Left ventricle myocardium superior (tissue), 1 donor: ENCODE measurements at places on chromosomes 7 and 10. TPM values are rescaled to one million over a fixed set of nuclear protein-coding genes. Genes with fewer than 3 reads are reported as not detected.

DNA sequence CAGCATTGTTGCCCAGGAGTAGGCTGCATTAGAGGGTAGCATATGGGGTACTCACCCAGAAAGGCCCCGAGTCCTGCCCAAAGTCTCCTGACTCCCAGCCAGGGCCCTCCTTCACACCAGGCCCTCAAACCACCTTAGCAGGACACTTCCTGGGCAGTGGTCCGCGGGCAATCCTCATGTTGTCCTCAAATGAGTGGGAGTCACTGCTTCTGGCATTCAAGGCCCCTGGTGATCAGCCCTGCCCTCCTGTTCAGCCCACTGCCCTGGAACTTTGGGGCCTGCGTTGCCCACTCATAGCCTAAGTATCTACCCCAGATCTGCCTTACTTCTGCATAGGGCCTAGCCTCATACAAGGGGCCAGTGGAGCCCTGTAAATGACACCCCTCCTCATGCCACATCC is 70.9 kb upstream of the PRLHR start:
- DNase-seq = no peak

GRCh38 chr10:131645756-131646155 is 255.1 kb upstream of the PPP2R2D start:
- no peak for DNase-seq

DNA sequence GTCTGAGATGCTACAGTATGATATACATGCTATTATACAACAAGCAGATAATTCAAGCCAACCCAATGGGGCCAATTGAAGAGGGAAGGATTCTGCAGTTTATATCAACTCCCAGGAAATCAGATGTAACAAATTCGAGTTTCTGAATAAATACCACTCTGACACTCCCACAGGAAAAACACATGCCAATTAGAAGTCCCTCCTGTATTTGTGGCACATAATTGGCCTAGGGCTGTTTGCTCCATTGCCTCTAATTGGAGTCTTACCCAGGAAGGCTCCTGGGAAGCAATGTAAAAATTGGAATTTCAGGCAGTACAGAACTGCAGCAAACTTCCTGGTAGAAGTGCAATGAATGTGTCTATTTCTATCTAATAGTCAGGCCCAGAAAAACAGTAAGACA is 4.7 kb downstream of the PPA1 start:
- DNase-seq = no peak

DNA sequence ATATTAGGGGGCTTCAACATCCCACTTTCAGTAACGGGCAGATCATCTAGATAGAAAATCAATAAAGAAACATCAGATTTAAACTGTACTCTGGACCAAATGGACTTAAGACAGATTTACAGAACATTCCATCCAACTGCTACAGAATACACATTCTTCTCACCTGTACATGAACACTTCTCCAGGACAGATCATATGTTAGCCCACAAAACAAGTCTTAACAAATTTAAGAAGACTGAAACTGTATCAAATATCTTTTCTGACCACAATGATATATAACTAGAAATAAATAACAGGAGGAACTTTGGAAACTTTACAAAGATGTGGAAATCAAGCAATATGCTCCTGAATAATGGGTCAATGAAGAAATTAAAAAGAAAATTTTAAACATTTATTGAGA is 86.7 kb downstream of the MICU1 start:
- DNase-seq = no peak

DNA sequence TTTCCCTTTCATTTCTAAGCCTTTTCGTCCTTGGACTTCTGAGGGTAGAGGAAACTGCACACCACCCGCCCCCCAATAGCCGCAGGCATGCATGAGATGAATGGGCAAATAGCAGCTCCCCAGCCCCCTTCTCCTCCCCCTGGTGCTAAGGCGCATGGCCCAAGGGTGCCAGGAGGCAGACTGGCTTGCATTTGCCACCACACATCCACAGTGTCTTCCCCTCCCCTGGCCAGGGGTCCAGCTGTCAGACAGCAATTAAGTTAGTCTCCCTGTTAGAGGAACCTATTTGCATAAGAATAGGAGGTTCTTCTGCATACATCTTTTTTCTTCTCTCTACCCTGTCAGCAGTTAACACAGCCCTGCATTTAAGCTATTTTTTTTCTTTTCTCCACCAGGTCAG is 20.2 kb downstream of the TOMM7 start:
- DNase-seq = no peak

- DNase-seq = no peak
These were observed 5.1 kb upstream of the PLEKHS1 start for GRCh38 chr10:113746217-113746957.

GRCh38 chr7:137948083-137948844 is 53.6 kb downstream of the CREB3L2 start:
- DNase-seq = no peak

GRCh38 chr7:41870461-41871138 is 167.7 kb upstream of the INHBA start:
- DNase-seq = no peak

DNA sequence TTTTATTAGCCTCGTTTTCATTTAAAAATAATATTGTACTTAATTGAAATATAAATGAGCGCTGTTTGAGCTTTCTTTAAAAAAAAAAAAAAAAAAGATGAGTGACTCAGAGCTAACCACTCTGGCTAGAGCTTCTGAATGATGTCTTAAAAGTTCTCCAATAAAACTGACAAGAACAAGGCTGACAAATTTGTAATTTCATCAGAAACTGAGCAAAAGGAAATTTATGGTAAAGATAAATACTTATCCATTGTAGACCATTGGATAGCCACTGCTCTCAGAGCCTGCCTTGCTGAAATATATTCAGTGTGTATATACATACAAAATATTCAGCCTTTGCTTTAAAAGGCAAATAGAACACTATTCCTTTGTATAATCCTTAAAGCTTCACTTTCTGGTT is 91.2 kb upstream of the OIT3 start:
- DNase-seq = no peak

GRCh38 chr7:145584401-145584800 is 532.2 kb upstream of the CNTNAP2 start:
- no peak for DNase-seq

- no peak for DNase-seq
These were observed 8.2 kb upstream of the PHYH start for GRCh38 chr10:13308096-13308495.

- no peak for DNase-seq
These were observed 26.3 kb downstream of the SAMD8 start for GRCh38 chr10:75137533-75138438.

DNA sequence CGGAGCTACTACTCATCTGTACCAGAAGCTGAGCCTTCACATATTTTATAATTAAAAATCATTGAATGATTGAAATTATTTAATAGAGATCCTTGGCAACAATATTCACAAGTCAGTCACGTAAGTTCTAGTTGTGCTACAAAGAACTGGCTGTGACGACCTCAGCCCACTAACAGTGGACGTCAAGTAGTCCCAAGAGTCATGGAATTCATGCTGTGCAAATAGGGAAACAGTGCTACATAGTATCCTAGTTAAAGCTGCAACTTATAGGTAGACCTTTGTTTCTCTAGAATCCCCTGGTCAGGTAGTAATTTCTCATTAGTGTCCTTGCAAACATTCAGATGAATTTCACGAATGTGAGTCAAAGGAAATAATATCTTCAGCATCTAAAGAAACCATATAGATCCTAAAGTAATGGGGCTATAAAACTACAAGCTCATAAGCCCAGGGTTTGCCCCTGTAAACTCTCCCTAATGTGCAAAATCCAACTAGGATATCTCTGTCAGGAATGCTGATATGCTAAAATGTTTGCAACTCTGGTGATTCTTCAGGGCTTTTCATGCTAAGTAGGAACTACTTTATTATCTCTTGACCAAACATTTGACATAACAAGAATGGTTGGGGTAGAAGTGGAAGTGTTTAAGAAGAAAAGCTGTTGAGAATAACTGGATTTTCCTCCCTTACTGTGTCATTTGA is 31.2 kb downstream of the CFAP69 start:
- DNase-seq = no peak

DNA sequence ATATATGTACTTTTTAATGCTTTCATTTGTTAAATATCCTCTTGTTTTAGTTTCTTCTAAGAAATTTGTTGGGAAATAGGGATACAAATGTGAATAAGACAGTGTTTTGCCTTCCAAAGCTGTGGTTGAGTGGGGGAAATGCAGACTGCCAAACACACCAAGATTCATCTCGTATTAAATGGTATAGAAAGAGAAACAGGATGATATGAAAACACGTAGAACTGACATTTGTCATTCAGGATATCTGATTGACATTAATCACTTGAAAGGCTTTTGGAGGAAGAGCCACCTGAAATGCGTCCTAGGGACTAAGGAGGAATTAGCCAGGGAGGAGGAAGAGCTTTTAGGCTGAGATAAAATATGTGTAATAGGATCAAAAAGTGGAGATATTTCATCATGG is 287.4 kb upstream of the SEMA3C start:
- no peak for DNase-seq

- no peak for DNase-seq
These were observed 459.0 kb upstream of the STEAP1 start for GRCh38 chr7:89695241-89695640.

- no peak for DNase-seq
These were observed 138.2 kb downstream of the ELMO1 start for GRCh38 chr7:37310327-37311080.

GRCh38 chr10:101565370-101565900 is 22.6 kb downstream of the POLL start:
- DNase-seq = no peak

The SPDYE16 gene
- not detected for total RNA-seq

The CPN1 gene
- not detected for total RNA-seq

The NRCAM gene
- 0.62 TPM for total RNA-seq

The DRGX gene
- not detected for total RNA-seq

The FAM131B gene
- 0.57 TPM for total RNA-seq

The PTPRZ1 gene
- 0.72 TPM for total RNA-seq
